ENCODE measurements at places on chromosomes 1 and 21. TPM values are rescaled to one million over a fixed set of nuclear protein-coding genes. Genes with fewer than 3 reads are reported as not detected.

The SLAMF6 gene
- not detected for total RNA-seq

The KCND3 gene
- total RNA-seq = 0.32 TPM

The FCAMR gene
- not detected for total RNA-seq

DNA sequence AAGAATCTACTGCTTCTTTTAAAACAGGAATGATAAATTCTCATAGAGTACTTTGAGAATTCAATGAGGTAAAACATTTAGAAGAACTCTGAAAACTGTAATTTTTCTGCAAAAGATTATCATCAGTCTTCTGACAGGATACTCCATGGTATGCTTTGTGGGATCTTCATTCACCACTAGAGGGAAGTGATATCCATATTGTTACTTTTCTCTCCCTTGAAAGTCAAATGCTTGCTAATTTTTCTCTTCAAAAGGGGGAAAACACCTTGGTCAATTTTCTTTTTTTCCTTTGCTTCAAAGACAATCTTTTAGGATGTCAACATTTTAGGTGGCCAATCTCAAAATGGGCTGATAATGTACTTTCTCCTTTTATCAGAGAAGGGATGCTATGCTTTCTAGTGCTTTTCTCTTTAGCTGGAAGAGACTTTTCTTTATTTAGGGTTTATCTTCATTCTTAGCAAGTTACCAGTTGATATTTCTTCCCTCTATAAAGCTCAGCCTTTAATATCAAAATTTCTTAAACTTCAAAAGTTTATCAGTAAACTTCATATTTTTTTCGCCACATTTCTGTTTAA lies 95.5 kb downstream of the NEGR1 start:
- H3K4me3 ChIP-seq = no peak overlapping the region
- no peaks in the 10 kb centered on the region for H3K36me3 ChIP-seq
- H3K4me1 ChIP-seq = peaks cover 38% of the 10 kb centered on the region
- H3K27ac ChIP-seq = no peak overlapping the region

DNA sequence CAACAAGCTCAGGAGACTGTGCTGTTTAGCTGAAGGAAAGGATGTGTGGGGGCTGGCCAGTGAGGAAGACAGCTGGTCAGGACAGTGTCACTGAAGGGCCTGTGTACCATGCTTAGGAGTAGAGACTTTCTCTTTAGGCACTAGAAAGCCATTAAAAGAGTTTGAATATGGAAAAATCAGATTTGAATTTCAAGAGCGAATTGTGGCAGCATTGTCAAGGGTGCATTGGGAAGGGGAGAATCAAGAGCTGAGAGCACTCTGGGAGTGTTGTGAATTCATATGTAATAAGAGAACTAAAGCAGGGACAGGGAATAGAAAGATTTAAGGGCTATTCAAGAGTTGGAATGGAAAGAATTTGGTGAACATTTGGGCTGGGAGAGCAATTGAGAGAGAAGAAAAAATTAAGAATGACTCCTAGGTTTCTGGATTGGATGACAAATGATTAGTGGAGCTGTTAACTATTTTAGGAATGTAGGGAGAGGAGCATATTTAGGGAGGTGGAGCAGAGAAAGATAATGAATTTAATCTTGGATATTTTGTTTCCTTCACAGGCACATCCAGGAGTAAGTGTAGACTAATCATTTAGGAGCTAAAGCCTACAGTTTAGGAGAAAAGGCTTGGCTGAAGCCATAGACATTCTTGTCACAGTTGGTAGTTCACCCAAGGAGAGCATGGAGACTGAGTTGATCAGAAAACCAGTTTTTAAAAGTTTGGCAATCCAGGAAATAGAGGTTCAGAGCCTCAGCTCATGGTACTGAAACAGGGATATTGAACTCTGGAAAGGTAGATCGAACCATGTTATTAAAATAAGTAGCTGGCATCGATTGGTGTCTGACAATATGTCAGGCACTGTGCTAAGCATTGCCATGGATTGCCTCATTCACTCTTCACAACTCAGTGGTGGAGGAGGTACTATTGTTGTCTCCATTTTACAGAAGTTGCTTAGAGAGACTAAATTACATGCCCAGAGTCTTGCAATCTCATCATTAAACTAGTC lies 23.1 kb upstream of the TOR3A start:
- peak; percentile 48 for DNase-seq
- peaks cover 61% of the 10 kb centered on the region for H3K4me1 ChIP-seq
- peak overlapping the region; percentile 58 for H3K4me3 ChIP-seq

DNA sequence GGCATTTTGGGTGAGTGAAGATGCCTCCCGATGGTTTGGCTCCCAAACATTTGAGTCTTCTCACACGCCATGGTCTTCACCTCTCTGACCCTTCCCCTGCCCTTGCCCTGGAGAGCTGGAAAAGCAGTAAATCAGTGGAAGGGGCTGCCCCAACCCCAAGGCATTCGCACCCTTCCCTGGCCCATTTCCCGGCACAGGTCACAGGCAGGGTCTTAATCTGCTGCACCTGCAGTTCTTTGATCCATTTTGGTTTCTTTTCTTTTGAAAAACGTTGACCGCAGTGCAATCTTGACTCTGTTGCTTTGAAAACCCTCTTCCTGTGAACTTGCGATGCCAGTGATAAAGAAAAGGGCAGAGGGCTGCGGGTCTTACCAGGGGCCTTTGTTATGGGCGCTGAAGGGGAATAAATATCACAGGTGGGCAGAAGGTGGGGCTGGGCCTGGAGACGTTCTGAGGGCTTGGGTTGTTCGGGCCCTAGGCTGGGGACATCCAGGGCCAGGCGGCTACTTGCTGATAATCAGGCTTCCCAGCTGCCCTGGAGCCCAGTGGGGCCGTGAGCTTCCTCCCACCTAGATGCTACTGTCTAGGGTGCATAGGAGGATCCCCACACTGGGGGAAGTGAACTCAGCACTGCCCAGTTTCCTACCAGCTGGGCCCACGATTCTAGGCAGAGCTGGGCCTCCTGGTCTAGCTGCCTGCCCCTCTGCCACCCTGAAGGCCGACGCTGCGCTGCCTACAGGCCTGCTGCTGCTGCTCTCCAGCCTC lies 38.6 kb upstream of the EPS8L3 start:
- no peaks in the 10 kb centered on the region for H3K36me3 ChIP-seq
- no peak overlapping the region for H3K27ac ChIP-seq

DNA sequence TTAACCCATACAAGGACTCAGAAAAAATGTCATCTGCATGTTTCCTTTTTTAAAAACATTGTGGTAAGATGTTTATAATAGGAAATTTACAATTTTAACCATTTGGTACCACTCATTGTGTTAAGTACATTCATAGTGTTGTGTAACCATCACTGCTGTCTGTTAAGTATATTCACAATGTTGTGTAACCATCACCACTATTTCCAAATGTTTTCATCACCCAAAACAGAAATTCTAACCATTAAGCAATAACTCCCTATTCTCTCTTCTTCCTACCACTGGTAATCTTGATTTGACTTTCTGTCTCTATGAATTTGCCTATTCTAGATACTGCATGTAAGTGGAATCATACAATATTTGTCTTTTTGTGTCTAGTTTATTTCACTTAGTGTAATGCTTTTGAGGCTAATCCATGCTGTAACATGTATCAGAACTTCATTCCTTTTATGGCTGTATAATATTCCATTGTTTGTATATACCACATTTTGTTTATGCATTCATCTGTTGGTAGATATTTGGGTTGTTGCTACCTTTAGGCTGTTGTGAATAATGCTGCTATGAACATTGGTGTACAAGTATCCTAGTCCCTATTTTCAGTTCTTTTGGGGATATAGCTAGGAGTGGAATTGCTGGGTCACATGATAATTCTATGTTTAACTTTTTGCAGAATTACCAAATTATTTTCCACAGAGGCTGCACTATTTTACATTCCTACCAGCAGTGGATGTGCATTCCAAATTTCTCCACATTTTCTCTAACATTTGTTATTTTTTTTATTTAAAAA lies 14.1 kb downstream of the HIPK1 start:
- H3K27ac ChIP-seq = no peak overlapping the region
- H3K4me3 ChIP-seq = no peak overlapping the region
- peaks cover 37% of the 10 kb centered on the region for H3K4me1 ChIP-seq
- H3K27me3 ChIP-seq = peaks cover 2% of the 10 kb centered on the region
- peaks cover 30% of the 10 kb centered on the region for H3K36me3 ChIP-seq

DNA sequence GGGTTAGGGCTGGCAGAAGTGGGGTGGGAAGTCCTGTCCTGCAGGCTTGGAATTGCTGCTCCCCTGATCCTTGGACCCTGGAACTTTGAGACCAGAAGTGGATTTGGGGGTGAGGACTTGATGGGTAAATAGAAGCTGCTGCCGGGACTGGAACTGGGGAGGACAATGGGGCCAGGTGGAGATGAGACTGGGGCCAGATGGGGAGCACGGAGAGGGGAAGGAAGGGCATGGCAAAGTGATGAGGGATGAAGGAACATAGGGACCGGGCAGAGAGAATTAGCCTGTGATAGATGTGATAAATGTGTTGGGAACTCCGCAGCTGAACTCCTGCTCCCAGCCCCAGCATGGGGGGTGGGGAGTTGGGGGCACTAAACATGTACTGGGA lies 637 bp downstream of the NHLH1 start:
- H3K4me1 ChIP-seq = no peaks in the 10 kb centered on the region
- H3K36me3 ChIP-seq = no peaks in the 10 kb centered on the region
- no peak overlapping the region for H3K27ac ChIP-seq
- H3K4me3 ChIP-seq = no peak overlapping the region
- peaks cover 22% of the 10 kb centered on the region for H3K27me3 ChIP-seq

DNA sequence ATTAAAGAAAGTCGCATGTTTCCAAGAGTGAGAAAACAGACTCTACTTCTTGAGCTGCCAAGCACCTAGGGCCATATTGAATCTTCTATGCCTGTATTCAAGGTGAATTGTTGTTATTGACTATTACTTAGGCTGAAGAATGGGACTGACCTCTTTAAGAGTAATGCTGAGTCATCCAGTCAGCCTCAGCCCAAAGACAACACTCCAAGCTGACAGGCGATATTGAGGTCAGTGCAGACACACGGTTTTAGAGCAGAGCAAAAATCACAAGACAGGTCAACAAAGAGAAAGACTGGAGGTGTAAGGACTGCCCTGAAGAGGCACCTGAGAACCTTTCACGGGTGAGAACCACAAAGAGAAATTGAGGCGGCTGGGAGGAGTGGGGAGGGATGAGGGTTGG lies 146.9 kb downstream of the MIS18A start:
- peaks cover 3% of the 10 kb centered on the region for H3K27me3 ChIP-seq
- no peak overlapping the region for H3K27ac ChIP-seq
- H3K4me3 ChIP-seq = no peak overlapping the region
- no peaks in the 10 kb centered on the region for H3K4me1 ChIP-seq
- no peak for DNase-seq
- 0 out of 2 replicates have a peak, but pooled peaks cover 7% of the 10 kb centered on the region for H3K36me3 ChIP-seq

DNA sequence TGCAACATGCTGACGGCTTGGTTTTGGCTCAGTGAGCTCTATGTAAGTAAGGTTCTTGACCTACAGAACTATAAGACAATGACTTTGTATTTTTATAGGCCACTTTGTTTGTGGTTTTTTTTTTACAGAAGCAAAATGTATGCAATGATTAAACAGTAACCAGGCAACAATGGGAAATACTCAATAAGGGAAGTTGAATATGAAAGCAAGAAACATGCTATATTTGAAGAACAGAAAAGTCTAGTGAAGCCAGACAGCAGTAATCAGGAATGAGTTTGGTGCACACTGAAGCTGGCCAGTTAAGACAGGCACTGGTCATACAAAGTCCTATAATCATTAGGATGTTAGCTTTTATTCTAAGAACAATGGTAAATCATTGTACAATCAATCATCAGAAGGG lies 1926.8 kb downstream of the NCAM2 start:
- H3K36me3 ChIP-seq = no peaks in the 10 kb centered on the region
- no peak for DNase-seq

Measured in HFFc6 (cell line).